ENCODE measurements at places on chromosomes 16 and 17.
A peak's percentile ranks its signal among the peaks of the same experiment; 100 is the strongest.

DNA sequence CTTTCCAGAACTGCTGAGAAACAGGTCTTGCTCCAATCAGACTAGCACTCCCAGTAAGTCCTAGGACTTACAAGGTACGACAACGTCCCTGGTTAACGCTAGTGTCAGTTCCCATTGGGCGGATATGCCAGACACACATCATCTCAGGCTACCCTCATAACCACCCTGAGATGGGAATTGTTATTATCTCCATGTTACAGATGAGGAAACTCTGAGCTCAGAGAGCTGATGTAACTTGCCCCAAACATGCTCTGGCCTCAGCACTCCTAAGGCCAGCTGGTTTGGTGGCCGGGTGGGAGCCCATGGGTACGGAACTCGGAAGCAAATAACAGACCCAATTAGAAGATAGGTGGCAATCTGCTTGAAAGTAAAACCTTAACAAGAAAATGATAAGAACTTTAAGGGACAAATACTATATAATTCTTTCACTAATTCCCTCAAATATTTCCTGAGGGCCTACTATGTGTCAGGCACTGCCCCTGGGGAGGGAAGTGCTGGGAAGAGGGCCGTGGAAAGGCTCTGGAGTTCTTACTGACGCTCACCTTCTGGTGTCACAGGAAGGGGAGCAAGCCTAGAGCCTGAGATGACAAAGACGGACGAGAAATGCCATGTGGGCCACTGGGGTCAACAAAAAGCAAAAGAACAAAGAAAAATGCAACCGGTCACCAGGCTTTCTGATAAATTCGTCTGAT lies 6.9 kb downstream of the CREBBP start:
- no peak for ATAC-seq

- ATAC-seq: no peak
These were observed 43.2 kb downstream of the CRISPLD2 start for GRCh38 chr16:84862804-84863480.

DNA sequence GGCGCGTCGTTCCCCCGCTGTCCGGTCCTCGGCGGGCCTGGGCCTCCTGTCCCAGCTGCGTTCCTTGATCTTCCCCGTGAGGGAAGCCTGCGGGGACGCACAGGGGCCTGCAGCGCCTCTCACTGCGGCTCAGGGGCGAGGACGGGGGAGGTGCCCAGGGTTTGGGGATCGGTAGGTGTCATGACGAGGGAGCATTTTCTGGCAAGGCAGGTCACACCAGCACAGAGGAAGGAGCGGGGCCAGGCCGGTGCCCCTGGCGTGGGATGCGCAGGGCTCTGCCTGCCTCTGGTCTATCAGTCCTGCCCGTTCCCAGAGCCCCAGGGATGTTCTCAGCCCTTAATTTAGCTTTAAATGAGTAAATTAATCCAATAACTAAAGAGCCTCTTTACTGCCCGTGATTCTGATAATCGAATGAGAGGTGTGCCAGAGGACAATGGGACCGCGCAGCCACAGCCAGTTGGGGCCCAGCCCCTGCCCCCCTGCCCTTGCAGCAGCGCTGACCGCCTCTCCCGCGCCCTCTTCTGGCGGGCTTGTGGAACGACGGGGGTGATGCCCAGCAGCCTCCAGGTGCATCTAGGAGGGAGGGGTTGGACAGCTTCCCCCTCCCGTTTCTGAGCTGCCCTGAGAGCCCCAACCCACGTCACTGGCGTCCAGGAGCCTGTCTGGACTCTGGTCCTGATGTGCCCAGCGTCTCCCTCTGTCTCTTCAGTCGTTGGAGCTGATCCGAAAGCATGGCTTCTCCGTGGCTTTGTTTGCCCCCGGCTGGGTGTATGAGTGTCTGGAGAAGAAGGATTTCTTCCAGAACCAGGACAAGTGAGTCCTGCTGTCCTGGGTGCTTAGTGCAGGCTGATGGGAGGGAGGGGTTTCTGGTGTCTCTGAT lies 7.9 kb downstream of the ENGASE start:
- ATAC-seq: no peak

GRCh38 chr17:38912221-38912813 lies 13.1 kb upstream of the LASP1NB start:
- no peak for ATAC-seq

GRCh38 chr17:68035131-68035522 lies 408 bp upstream of the KPNA2 start:
- ATAC-seq: peak; percentile 89

GRCh38 chr17:32699247-32699646 lies 177.7 kb downstream of the MYO1D start:
- ATAC-seq: no peak
